Astrocyte (in vitro differentiated cells and primary cell): ENCODE measurements at places on chromosomes 2 and 18.

- DNase-seq, result no peak
These were observed 7.4 kb downstream of the WDR43 start for GRCh38 chr2:28901841-28902240.

DNA sequence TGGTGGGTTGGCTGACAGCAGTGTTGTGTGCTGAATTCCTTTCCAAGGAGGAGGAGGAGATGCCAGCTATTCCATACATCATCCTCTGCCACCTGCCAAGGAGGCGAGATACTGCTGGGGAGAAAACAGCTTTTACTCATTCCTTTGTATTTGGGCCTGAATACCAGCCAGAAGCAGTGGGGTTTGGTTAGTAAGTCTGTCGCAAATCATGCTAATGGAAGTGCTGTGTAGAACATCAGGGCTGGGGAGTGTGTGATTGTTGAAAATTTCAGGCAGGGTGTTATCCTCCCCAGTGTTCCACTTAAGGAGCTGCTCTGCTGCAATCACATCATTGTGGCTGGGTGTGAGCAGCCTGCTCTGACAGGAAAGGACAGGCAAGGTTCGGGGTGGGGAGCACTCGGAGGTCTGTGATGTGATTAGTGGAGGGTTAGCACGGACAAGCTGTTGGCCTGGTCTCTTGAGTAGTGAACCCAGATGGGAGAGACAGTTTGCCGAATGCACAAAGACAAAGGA is 128.2 kb upstream of the DLX2 start:
- DNase-seq, result peak; percentile 47

- no peak for DNase-seq
These were observed 74.6 kb downstream of the AGAP1 start for GRCh38 chr2:235568431-235568830.

GRCh38 chr2:60529136-60529784 is 24.2 kb downstream of the BCL11A start:
- DNase-seq, result no peak

GRCh38 chr2:197442857-197443256 is 8.0 kb upstream of the SF3B1 start:
- no peak for DNase-seq

GRCh38 chr2:69287544-69287943 is 99.5 kb downstream of the GFPT1 start:
- DNase-seq, result no peak

- DNase-seq, result no peak
These were observed 23.3 kb downstream of the EDAR start for GRCh38 chr2:108965540-108966289.

GRCh38 chr18:59690996-59691395 is 6.2 kb downstream of the CCBE1 start:
- DNase-seq, result peak; percentile 72

GRCh38 chr2:140504601-140505000 is 1626.2 kb downstream of the LRP1B start:
- DNase-seq, result peak; percentile 31

GRCh38 chr2:98664323-98664722 is 55.9 kb downstream of the UNC50 start:
- DNase-seq, result no peak

DNA sequence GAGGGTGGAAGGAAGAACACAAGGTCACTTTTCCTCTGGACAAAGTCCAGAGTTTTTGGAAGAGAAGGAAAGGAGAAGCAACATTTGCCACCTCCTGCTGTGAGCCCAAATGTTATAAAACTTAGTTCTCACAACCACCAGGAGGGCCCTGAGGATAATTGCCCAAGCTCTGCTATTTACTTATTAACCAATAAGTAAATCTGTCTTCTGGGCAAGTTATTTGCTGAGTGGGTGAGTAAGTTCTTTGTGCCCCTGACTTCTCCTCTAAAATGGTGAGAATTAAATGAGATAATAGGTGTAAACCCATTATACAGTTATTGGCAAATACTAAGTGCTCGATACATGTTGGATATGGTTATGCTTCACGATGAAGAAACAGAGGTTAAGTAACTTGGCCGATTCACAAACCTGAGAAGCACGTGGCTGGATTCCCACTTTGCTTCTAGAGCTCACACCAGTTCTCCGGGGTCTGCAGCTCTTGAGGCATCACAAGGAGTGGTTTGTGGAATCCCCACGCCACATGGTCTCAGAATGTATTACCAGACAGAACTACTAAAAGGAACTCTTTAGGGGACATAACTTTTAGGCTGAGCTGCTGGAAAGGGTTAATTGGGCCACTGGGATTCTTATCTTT is 164.1 kb downstream of the MYCN start:
- no peak for DNase-seq

DNA sequence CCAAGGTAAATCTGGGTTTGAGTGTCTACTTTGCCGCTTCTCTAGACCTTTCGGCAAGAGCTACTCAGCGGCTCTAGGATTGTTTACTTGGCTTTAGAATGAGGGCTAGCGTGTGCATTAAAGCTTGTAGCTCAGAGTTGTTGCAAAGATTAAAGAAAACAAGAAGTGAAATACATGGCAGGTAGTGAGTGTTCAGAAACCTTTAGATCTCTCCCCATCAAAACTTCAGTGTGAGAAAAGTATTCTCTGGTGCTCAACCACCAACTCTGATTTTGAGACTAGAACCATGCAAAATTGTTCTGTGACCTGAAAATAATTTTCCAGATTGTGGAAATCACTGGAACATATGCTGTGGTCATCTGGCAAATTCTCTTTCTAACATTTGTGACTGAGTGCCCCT is 512.0 kb downstream of the CMPK2 start:
- DNase-seq, result peak; percentile 14

DNA sequence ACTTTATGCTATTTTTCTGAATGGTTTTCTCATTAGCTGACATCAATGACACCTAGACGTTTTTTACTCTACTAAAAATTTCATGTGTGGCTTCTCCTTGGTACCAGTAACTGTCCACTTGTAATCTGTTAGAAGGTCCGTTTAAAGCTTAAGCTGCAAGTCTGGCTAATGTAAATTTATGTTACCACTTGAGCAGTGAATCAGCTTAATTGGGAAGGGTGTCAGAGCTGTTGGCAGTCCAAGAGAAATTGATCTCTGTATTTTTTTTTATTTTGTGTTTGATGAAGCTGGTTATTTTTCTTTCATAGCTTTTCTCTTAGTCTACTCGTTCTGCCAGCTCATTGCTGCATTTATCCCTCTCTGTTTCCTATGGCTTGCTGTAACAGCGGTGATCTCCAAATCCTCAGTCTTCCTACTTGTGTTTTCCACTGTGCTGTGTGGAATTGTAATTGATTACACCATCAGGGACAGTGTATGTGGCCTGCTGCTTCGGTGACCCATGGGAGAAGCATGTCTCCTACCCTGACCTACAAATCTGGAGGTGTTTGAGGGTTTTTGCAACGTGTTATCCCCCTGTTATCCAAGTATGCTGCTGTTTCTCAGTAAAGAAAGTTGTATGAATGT is 724.2 kb upstream of the REG3G start:
- DNase-seq, result no peak

DNA sequence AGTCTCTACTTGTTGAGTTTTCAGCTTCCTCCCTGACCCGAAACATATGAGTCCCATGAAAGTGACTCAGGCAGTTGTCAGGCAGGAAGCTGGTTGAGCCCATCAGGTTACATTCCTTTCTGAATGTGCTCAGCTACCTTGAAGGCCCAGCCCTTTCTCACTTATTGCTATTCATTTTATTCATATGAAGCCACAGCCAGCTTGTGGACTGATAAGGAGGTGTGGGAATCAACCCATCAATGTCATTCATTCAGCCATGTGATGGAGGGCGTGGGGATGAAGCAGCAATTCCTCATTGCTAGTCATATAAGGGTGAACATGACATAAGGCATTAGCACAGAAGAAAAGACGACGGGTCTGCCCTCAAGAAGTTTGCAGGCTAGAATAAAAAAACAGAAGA is 5.3 kb upstream of the VPS4B start:
- DNase-seq, result no peak

DNA sequence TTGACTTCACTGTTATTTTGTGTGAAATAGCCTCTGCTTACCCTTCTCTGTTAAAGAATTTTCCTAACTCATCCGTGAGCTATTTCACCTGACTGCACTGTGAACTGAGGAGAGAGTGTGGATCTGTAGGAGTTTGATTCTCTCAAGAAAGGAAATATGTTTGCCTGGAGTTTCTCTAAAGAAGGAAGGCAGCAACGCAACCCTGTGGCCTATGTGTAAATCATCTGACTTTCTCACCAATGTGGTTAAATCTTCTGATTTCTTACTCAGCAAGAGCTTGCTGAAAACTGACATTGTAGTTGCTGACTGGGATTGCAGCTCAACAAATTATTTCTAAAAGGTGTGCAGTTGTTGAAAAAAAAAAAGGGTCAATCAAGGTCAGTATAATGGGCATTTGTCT is 153.9 kb upstream of the PELI1 start:
- no peak for DNase-seq

DNA sequence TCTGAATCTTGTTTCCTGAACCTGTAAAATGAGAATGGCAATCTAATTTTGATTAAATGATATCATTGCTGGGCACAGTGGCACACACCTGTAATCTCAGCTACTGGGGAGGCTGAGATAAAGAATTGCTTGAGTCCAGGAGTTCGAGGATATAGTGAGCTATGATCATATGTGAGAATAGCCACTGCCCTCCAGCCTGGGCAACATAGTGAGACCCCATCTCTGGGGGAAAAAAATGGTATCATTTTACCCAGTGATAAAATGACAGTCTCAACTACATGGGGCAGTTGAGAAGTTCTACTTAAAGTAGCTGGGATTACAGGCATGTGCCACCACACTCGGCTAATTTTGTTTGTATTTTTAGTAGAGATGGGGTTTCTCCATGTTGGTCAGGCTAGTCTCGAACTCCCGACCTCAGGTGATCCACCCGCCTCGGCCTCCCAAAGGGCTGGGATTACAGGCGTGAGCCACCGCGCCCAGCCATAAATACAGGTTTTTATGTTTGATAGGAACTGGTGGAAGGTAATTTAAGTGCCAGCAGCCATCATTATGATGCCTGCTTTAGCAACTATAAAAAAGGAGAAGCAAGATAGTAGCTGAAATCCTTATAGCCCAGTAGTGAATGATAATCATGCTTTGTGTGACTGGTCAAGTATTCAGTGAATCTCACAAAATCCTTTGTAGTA is 17.0 kb downstream of the BZW1 start:
- no peak for DNase-seq
